ENCODE measurements at places on chromosomes 6 and 20.

DNA sequence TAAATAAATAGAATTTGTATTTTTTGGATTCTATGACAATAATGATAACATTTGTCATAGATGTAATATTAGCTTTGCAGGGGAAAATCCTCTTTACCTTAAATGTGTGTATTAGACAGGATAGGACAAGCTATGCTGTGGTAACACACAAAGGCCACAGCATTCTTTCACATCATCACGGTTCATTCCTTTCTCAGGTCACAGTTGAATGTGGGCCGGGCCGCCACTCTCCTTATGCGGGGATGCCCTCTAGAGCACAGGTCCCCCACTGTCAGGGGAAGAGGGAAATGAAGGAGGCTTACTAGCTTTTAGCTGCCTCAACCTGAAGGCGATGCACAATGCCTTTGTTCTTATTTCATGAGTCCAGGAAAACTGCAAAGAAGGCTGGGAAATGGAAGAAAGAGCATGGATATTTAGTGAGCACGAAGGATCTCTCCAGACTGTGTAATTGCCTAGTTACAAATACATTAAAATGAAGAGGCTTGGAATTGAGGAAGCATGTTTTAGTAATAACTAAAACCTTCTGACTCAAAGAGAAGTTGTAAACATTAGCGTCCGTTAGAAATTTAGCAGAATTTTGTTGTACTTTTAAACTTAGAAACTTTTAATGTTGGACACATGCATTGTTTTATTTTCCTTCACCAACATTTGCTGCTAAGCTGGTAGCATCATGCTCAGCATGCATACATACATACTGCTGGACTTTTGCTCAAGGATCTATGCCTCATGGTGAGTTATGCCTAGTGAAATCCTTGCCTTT is 248.9 kb upstream of the FOXQ1 start:
- DNase-seq = no peak

DNA sequence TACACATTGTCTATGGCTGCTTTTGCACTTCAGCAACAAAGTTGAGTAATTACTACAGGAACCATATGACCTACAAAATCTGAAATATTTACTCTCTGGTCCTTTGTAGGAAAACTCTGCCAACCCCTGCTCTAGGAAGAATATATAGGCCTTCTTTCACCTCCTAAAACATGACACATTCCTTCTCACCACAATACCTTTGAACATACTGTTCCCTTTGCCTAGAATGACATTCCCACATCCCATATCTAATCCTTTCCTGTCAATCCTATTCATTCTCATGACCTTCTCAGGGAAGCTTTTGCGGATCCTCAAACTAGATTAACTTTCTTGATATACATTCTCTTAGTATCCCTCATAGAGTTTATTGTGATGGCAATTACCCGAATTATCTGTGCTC is 18.0 kb upstream of the NCOA6 start:
- no peak for DNase-seq

GRCh38 chr6:32484614-32484998 is 44.9 kb downstream of the HLA-DRA start:
- DNase-seq = no peak

GRCh38 chr20:45470262-45470931 is 844 bp downstream of the WFDC2 start:
- no peak for DNase-seq

- no peak for DNase-seq
Measured at GRCh38 chr20:6692566-6693173, 74.8 kb upstream of the BMP2 start.

DNA sequence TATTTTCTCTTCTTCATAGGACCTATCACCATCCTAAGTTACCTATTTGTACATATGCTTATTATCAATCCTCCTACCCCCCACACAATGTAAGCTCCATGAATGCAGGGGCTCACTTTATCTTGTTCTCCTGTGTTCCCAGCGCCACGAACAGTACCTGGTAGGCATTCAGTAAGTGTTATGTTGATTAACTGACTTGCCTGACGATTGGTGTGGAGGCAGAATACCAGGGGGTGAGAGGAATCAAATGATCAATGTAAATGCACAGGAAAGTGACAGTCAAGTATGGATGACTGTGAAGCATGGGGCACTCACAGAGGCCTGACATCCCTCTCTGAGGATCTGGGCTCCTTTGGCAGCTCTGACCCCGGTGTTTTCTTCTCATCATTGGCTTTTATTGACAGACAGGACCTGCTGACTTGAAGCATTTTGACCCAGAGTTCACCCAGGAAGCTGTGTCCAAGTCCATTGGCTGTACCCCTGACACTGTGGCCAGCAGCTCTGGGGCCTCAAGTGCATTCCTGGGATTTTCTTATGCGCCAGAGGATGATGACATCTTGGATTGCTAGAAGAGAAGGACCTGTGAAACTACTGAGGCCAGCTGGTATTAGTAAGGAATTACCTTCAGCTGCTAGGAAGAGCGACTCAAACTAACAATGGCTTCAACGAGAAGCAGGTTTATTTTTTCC is 6.1 kb upstream of the IFT52 start:
- DNase-seq = no peak

DNA sequence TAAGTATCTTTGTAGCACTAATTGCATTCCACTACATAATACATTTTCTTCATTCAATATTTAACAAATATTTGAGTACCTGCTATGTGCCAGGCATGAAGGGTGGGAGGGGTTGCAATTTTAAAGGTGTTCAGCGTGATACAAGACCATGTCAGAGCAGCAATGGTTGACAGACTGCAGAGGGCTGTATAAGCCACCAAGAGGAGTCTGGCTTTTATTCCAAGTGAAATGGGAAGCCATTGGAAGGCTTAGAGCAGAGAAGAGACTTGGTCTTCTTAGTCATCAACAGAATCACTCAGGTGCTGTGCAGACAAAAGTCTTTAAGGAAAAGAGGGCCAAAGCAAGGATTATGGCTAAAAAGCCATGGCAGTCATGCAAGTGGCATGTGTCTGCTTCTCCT is 360.8 kb upstream of the ARID1B start:
- no peak for DNase-seq

DNA sequence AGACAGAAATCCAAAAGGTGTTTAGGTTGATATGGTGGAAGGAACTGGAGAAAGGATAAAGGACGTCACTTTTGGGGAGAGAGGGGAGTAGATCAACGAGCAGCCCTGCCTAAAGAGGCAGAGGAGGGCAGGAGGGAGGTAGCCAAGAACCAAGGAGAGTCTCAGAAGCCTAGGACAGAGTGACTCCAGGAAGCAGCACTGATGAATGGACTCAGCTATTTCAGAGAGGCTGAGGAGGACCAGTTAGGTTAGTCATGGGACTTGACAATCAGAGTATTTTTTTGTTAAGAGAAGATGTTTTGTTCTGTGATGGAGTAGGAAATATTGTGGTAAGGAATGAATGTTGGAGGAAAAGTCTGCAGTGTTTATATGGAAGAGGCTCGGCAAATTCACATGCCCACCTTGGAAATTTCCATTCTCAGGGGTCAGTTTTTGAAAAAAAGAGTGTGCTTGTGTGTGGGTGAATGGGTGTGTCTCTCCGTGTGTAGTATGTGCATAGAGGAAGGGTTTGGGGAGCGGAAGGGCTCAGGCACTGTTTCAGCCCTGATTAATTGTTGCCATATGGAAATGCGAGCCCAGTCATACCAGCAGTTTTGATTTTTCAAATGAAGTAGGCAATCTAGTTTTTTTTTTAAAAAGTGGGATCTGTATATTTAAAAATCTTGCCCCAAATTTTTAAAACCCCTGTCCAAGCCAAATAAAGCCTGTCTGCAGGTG is 303.6 kb downstream of the SAMD5 start:
- DNase-seq = no peak

GRCh38 chr20:57713505-57713903 is 3.7 kb upstream of the PMEPA1 start:
- DNase-seq = no peak

- no peak for DNase-seq
Measured at GRCh38 chr20:63942969-63943807, 13.0 kb downstream of the UCKL1 start.

DNA sequence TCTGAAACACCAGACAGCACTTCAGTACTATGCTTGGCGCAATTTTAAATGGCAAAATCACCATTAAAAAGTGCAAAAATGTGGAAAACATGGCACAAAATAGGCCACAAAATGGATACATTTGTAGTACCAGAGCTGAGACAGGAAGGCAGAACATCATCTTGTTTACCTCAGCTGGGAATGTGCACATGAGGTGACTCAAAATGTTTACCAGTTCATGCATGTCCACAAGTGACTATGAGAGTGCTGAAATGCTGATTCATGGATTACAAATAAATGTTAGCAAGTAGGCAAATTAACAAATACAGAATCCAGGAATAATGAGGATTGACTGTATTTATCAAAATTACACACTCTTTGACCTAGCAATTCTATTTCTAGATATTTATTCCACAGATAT is 201.6 kb downstream of the ISM1 start:
- no peak for DNase-seq

DNA sequence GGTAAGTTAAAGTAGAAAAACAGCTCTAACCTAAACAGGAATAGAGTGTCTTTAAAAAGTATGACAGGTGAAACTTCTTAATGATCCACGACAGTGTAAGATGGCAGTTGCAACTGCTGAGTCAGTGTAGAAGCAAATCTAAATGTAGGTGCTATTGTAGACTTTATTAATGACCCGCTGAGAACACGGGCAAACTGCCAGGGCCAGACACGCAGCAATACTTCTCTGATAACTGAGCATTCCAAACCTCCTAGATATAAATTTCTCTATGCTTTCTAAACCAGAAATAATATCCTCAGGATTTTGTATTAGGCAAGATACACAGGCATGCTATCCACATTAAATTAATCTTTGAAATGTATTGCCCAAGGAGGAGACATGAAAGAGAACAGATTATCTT is 1076.4 kb downstream of the HACE1 start:
- DNase-seq = no peak

DNA sequence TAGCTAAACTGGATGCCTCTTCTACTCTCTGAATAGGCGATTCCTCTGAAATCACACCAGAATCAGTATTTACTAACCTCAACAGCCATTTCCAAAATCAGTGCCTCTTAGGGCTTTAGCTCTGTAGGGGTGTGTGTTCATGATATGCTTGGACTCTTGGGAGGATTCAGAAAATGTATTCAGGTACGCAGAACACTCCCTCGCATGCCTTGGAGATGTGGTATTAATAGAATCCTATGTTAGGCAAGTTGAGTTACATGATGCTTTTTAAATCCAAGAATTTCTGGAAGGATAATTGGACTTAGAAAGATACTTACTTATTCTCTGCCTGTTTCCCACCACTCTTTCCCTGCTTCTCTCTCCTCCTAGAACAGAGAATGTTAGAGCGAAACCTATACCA is 31.8 kb upstream of the PBOV1 start:
- no peak for DNase-seq

GRCh38 chr20:20793591-20793990 is 81.1 kb upstream of the RALGAPA2 start:
- DNase-seq = no peak

DNA sequence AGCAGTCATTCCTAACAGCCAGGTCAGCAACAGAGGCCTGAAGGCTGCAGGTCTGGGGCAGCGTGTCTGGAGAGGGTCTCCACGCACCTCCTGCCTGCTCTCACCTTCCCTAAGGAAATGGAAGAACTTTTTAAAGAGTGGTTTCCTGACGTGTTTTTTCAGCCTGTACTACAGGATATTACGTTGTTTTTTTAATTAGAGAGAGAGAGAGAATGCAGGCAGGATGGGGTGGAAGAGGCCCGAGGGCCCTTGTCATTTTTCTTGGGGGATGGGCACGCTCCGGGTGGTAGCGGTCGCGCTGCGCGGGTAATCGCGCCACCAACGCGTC is 2.1 kb downstream of the DLL1 start:
- DNase-seq = no peak

DNA sequence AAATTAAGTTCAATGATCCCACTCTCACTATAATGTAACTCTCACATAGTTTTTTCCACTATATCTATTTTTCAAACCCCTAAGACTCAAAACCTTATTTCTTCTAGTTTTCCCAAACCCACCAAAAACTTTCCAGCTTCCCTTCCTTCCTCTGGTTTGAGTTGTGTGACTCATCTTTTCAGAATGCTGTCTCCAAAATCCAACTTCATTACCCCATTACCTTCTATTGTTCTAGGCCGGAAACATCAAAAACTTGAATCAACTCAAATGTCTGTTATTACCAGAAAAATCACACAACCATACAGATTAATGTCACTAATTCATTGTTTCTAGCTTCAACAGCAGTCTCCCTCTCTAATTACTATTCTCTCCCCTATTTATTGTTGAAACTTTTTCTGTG is 1090.3 kb downstream of the HACE1 start:
- no peak for DNase-seq

- DNase-seq = no peak
Measured at GRCh38 chr20:53161073-53161472, 188.9 kb downstream of the TSHZ2 start.

GRCh38 chr20:62590309-62591121 is 51.8 kb upstream of the SLCO4A1 start:
- DNase-seq = no peak

GRCh38 chr6:13952101-13952500 is 27.3 kb downstream of the RNF182 start:
- no peak for DNase-seq

DNA sequence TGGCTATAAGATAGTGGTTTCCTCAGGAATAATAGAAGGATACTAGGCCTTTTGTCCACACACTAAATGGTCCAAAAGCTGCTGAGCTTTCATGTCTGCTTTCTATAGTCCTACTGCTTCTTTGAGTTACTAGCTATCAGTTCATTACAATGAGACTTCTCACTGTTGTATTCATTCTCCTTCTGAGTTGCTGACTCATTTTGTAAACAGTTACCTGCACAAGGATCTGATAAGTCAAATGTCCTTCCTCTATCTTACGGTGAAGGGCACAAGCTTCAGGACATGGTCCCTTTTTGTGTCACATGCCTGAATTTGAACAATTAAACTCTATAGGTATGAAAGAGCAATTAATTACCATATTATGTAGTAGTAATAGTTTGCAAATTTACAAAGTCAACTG is 90.5 kb downstream of the MAN1A1 start:
- DNase-seq = no peak

DNA sequence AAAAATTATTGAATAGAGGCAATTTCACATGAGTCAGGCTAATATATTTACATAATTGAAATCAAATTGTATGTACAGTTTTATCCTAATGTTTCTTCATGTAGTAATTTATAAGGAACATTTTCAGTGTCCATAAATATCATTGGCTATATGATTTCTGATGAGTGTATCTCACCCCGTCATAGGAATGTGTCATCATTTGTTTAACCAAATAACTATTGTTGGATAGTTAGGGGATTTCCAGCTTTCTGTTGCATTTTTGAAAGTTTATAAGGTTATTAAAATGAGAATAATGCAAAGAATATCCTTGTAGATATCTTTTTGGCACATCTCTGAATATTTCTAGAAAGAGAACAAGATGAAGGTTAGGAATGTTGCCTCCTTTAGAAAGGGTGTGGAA is 39.0 kb downstream of the SYTL3 start:
- DNase-seq = peak; percentile 29

- no peak for DNase-seq
Measured at GRCh38 chr6:73389854-73390253, 4.8 kb upstream of the DDX43 start.

DNA sequence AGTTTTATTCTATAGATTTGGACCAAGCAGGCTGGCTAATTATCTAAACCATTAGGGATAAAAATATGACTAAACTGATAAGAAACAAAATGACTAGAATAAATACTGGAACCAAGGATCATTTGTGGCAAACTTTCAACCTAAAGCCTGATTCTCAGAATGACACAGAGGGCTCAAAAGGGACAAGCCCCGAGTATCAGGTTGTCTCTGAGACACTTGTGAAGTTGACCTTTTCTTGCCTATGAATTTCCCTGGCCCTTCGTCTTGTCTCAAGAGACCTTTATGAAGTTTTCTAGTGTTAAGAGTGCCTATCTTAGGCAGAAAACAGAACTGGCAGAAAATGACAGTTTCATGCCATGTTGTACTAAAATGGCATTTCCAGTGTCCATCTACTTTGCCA is 68.3 kb downstream of the IMPG1 start:
- no peak for DNase-seq

Measured in CD4-positive, alpha-beta T cell treated with Interleukin-10 for 1 hour (primary cell).